ENCODE measurements at places on chromosomes 5 and 9.

- DNase-seq = no peak
Observed at GRCh38 chr9:78899006-78899405, 602.1 kb downstream of the PSAT1 start.

- DNase-seq = no peak
Observed at GRCh38 chr5:113059232-113060040, 82.8 kb downstream of the DCP2 start.

DNA sequence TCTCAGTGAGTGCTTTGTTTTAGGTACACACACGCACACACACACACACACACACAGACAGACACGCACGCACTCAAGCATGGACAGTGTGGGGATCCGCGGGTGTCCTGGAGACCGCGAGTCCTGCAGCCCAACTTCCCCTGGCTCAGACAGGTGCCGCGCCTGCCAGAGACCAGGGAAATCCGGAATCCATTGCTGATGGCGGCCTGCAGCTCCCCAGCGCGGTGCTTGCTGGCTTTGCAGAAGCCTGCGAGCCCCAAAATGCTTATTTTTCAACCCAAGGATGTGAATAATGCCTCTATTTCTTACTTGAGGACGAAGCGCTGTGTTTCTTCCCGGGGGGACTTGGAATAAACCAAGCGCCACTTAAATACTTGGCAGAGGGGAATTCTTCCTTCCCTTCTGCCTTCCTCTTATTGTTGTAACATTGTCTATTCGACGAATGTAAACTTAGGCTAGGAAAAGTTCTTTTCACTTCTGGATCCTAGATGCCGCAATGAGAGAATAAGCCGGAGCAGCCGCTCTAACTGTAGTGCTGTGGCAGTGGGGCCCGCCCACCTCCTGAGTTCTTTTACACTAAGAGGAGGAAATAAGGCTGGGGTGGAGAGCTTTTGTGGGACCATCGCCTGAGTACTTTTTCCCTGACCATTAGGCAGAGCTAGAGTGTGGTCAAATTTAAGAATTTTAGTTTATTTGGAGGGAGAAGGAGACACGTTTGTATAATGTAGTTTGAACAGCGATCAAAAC lies 802 bp downstream of the ITGA2 start:
- peak; percentile 6 for DNase-seq

DNA sequence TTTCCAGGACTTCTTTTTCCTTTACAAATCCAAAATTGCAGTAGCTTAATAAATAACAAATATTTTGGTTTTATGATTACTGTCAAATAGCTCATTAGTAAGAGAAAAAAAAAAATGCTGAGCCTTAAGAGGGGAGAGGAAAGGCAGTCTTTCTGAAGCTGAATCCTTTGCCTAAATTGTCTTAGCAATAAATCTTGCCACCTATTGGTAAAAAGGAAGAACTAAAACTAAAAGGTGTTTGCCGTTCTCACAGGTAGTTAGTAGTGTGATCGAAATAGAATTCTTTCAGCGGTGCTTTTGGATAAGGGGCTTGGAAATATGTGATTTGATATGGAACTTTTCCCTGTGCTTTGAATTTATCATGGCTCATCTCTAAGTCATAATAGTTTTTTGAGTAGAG lies 31.2 kb downstream of the PIK3R1 start:
- no peak for DNase-seq

DNA sequence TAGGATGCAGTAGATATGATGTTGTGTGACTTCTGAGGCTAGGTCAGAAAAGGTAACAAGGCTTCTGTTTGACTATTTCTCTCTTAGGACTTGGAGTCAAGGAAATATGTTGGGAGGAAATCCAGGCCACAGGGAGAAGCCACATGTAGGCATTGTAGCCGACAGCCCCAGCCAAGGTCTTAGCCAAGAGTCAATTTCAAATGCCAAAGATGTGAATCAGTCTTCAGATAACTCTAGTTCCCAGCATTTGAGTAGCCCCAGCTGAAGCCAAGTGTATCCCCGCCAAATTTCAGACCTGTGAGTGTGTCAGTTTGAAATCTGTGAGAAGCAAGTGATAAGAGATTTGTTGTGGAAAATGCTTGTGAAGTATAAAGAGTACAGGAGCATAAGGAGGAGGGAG lies 38.1 kb upstream of the ISL1 start:
- DNase-seq = no peak

Data from stimulated activated CD4-positive, alpha-beta T cell treated with anti-CD3 and anti-CD28 coated beads, Interleukin-15, amount 100 ng/mL, for 1 hour (primary cell).